ENCODE measurements at places on chromosomes 7 and 10. TPM values are rescaled to one million over a fixed set of nuclear protein-coding genes. Genes with fewer than 3 reads are reported as not detected.

- DNase-seq: no peak
Observed at GRCh38 chr7:46011501-46011900, 90.4 kb upstream of the IGFBP3 start.

VIPR2 gene
- 2.2 TPM for total RNA-seq

DNA sequence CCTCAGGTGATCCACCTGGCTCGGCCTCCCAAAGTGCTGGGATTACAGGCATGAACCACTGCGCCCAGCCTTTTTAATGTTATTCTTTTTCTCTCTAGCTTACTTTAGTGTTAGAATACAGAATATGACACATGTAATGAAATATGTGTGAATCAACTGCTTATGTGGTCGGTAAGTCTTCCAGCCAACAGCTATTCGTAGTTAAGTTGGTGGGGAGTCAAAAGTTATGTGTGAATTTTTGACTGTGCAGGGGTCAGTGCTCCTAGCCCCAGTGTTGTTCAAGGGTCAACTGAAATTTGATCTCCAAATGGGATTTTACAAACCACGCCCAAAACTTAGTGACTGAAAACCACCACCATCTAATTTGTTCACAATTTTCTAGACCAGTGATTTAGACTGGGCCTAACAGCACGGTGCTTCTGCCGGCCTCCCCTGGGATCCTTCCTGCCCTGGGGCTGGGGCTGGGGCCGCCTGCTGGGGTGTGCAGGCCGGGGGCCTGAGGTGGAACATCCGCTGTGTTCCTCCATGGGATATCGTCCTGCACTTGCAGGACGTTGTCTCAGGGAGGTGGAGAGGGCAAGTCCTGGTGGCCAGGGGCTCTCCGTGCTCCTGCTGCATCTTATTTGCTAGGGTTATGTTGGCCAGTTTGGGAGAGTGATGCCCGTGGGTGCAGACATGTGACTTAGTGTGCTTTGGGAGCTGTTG is 24.5 kb upstream of the GRB10 start:
- no peak for DNase-seq

BTRC gene
- 22.8 TPM for total RNA-seq

- no peak for DNase-seq
Observed at GRCh38 chr10:80540618-80540980, 2.9 kb downstream of the SH2D4B start.

DNA sequence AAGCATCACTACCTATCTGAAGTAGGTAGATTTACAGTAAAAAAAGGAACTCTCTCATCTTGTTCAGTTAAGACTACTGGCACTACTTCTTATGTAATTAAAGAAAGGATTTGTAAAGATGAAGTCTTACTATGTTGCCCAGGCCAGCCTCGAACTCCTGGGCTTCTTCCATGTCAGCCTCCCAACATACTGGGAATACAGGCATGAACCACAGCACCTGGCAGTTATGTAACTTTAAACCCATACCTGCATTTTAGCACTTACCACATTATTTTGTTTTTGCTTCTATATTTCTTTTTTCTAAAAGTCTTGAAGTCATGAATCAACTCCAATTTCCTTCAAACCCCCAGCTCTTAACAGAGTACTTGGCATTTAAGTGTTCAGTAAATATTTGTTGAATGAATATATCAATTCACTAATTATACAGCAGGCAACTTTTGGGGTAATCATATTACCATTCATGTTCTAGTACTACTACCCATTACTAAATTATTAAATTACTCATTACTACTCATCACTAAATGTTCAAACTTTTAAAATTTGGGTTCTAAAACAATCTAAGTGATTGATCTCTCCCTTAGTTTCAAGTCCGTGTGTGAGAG is 31.6 kb upstream of the CCDC71L start:
- DNase-seq: no peak

SPDYE8 gene
- total RNA-seq: not detected

GRCh38 chr7:147400925-147401324 is 1189.6 kb upstream of the C7orf33 start:
- no peak for DNase-seq

DNA sequence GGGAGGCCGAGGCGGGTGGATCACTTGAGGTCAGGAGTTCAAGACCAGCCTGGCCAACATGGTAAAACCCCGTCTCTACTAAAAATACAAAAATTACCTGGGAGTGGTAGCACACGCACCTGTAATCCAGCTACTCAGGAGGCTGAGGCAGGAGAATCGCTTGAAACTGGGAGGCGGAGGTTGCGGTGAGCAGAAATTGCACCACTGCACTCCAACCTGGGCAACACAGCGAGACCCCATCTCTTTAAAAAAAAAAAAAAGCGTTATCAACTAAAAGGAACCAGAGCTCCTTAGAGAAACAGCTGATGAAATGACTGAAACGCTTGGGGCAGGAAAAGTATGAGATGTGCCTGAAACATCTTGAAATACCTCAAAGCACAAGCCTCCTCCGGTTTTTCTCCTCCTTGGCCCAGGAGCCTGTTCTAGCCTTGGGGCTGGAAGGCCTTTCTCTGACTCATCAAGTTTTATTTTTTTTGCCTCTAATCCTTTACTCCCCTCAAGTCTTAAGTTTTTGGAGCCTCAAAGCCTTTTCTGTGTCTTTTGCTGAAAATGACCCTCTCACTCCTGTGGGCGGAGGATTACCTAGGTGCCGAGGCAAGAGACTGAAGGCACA is 2.6 kb upstream of the METTL27 start:
- no peak for DNase-seq

GRCh38 chr10:120426306-120426705 is 30.7 kb upstream of the PLPP4 start:
- DNase-seq: no peak

CPA5 gene
- total RNA-seq: not detected

GRCh38 chr10:79430325-79430905 is 15.0 kb downstream of the ZCCHC24 start:
- no peak for DNase-seq

GRCh38 chr10:14024329-14025202 is 306.2 kb downstream of the FRMD4A start:
- no peak for DNase-seq

DNA sequence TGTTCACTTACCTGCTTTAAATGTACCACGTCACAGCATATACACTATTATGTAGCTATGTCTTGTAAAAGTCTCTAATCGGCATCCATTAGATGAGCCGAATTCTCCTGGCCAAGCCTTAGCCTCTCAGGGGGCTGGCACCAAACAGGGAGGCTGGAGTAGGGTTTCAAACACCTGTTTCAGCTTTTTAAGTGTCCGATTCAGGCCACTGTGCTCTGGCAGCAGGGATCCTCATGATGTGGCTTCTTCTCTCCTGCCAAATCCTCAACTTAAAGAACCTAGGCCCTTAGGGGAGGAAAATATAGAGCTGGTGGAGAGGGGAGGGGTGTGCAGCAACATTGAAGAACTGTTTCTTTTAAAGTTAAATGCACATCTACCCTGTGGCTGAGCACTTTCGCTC is 68.5 kb upstream of the NFKB2 start:
- no peak for DNase-seq

GRCh38 chr7:50274361-50274760 is 30.2 kb upstream of the IKZF1 start:
- DNase-seq: no peak

FOXP2 gene
- total RNA-seq: not detected

- no peak for DNase-seq
Observed at GRCh38 chr7:30526163-30526562, 21.5 kb upstream of the GGCT start.

DNA sequence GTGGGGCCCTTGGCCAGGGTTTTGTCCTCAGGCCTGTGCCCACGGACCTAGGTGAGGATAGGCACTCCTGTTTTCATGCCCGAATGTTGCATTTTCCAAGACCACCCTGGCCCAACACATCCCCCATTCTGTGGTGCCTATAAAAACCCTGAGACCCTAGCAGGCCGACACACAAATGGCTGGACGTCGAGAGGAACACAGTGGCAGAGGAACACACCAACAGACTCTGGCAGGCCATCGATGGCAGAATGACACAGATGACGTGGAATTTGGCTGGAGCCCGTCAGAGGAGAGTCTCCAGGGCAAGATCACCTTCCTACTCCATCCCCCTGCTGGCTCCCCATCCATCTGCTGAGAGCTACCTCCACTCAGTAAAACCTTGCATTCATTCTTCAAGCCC is 898.8 kb downstream of the ANKRD7 start:
- no peak for DNase-seq

GRCh38 chr10:69712342-69712741 is 82.3 kb downstream of the FAM241B start:
- no peak for DNase-seq

DNA sequence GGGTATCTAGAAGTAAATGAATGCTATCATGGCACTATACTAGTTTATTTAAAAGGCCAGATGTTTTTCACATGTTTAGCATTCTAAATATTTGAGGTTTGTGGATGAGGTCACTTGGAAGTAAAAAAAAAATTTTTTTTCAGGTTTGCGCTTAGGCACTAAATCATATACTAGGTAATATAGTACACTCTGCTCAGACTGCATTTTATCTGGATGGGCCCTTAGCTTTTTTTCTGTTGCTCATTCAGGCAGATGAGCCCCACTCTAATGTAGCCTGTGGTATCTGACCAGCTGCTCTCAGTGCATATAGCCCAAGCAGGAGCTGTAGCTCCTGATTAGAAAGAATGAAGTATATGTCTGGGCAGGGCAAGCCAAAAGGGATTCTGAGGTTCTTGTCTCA is 210.1 kb downstream of the AUTS2 start:
- no peak for DNase-seq

ANKRD26 gene
- total RNA-seq: 9.2 TPM

- DNase-seq: no peak
Observed at GRCh38 chr7:99621271-99621670, 4.5 kb downstream of the ZSCAN25 start.

SLC16A12 gene
- not detected for total RNA-seq

GRCh38 chr10:96339956-96340904 is 18.6 kb downstream of the OPALIN start:
- peak; percentile 19 for DNase-seq

GRCh38 chr10:24988831-24989640 is 26.9 kb downstream of the ENKUR start:
- no peak for DNase-seq

DNA sequence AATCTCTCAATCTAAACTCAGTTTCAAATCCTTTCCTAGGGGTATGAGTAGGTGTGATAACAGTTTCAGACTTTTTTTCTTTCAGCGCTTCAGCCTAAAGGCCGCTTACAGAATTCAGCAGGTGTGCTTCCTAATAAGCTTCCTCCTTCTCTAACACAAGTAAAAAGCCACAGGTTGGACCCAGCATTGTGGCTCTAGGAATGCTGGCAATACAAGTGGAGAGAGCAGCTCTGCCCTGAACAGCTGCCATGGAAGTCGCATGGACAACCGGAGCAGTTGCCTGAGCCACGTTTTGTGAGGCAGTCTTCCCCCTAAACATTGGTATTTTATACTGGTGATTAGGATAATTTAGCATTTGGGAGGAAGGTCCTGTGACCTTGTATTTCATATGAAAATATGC is 83.5 kb downstream of the ST7 start:
- no peak for DNase-seq

GPR146 gene
- total RNA-seq: 4.5 TPM

DNA sequence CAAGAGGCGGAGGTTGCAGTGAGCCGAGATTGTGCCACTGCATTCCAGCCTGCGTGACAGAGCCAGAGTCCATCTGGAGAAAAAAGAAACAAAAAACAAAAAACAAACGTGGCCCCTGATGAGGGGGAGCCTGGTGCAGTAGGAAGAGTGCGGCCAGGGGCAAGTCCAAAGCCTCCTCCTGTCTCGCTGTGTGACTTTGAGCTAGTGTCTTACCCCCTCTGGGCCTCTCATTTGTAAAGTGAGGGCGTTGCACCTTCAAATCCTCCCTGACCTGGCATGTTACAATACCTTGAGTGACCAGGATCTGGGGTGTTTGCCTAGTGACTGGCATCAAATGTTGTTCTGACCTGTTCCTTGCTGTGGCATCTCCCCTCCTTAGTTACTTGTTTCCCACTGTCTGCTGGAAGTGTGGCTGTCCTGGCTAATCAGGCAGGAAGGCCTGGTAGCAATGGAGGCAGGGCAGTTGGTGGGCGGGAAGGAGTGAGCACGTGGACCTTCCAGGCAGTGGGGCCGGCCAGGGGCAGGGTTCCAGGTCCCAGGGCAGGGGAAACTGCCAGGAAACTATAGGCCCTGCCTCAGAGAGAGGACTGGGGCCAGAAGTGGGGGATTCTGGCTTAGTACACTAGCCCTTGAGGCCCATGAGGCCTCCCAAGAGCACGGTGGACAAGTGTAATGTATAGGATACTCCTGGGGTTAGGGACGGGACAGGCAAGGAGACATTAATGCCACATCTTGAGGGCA is 24.5 kb upstream of the GOLGA7B start:
- no peak for DNase-seq

- DNase-seq: no peak
Observed at GRCh38 chr7:121376979-121377378, 19.1 kb downstream of the FAM3C start.

DNA sequence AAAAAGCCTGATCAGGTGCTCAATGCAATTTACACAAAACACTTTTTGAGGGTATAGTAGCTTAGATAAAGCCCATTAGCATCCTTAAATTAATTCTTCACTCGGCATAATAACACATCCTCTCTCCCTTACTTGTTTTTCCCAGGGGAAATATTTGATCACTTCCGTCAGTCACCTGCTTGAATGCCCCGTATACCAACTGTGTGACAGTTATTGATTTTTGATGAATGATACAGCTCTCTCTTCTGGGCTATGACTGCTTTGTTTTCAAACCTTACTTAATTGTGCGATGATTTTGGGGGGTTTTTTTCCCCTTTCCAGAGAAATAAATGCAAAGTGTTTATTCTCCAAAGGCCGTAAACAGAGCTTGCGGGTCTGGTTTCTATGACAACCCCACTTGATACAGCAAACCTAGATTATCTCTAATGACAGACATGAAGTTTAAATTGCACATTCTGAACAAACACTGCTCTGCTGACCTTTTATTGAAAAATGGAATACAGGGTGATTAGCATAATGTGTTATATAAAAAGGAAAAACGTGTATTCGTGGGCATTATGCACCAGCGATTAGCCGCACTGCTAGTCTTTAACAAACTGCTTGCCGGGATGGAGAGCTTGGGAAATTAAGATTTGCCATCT is 78.4 kb upstream of the NANOS1 start:
- no peak for DNase-seq

- DNase-seq: no peak
Observed at GRCh38 chr10:47383261-47384147, 589 bp downstream of the ZNF488 start.

- DNase-seq: no peak
Observed at GRCh38 chr7:50768485-50769474, 13.9 kb downstream of the GRB10 start.

- DNase-seq: no peak
Observed at GRCh38 chr10:57890691-57891090, 377.0 kb downstream of the IPMK start.

DNA sequence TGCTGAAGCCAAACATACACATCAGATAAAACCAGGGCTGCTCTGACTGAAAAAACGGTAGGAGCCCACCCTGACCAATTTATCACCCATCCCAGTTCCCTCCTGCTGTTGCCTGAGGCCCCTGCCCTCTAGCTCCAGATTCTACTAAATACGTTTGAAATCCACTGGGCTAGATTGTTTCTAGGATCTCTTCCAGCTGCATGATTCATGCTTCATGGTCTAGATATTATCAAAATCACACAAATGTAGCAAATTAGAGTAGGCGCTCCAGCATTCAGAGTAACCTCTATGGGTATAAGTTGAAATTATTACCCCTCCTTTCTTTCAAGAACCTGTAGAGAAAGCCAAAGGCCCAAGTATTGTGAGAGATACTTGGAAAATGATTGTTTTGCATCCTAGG is 151.2 kb upstream of the FAM13C start:
- no peak for DNase-seq

AKR1D1 gene
- total RNA-seq: not detected

GRCh38 chr7:56007891-56008290 is 43.4 kb downstream of the PSPH start:
- no peak for DNase-seq

GRCh38 chr7:108200326-108200725 is 70.2 kb upstream of the LAMB4 start:
- no peak for DNase-seq
